Suprapubic skin (tissue), 4 donors: ENCODE measurements at places on chromosomes 4 and X.

- DNase-seq, result no peak
Measured at GRCh38 chrX:41236629-41237028, 97.3 kb upstream of the DDX3X start.

GRCh38 chrX:21176921-21177571 lies 197.2 kb upstream of the CNKSR2 start:
- DNase-seq, result no peak

DNA sequence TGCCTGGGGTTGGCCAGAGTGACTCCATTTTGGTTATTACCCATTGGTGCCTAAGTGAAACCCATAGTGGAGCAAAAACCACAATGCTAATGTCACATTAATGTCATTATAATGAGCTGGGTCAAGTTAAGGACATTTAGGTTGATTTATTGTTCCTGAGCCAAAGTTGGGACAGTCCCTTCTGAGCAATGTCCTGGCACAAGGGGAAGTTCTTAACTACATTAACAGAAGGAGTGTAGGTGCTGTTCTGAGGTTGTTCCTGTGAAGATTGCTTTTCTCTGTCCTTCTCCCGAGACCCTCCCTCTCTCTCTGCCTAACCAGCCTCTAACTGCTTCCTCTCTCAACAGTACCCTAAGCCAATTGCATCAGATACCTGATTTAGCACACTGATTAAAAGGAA lies 1956.8 kb upstream of the PCDH10 start:
- DNase-seq, result no peak

GRCh38 chr4:102869569-102870197 lies 891 bp downstream of the CISD2 start:
- DNase-seq, result no peak

DNA sequence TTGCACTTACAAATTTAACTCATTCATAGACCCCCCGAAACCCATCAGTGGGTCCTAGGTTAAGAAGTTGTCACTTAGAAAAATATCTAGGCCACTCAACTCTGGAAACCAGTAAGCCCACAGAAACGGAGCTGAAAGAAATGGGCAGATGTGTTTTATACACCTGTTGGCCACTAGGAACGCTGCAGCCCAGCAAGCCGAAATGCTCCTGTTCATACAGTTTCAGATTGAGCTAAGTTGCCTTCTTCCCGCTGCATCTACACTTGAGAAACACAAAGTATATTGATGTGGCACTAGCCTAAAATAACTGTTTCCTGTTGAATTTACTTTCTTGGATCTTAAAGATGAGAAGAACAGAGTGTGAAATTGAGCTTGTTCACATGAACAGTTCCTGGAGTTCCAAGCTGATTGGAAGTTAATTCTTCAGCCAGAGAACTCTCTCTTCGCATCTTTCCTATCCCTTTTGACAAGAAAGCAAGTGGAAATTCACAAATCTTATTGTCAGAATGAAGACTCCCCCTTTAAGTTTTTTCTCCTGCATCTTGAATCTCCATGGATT lies 174.1 kb downstream of the RBMX2 start:
- DNase-seq, result no peak

DNA sequence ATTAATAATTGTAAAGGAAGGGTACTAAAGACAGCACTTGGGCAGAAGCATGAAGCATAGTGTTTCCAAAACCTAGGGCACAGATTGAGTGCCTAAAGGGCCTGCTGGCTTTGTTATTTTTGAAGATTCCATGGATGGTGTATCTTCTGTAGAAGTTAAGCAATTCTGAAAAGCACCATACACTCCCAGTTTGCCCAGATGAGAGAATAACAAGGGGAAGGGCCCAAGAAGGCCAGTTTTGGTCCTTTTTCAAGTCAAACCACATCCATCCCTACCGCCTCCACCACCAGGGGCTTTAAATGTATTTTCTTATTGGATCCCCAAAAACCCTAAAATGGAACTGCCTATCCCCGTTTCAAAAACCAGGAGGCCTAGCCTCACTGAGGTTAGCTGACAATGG lies 17.2 kb downstream of the SCARB2 start:
- DNase-seq, result no peak

DNA sequence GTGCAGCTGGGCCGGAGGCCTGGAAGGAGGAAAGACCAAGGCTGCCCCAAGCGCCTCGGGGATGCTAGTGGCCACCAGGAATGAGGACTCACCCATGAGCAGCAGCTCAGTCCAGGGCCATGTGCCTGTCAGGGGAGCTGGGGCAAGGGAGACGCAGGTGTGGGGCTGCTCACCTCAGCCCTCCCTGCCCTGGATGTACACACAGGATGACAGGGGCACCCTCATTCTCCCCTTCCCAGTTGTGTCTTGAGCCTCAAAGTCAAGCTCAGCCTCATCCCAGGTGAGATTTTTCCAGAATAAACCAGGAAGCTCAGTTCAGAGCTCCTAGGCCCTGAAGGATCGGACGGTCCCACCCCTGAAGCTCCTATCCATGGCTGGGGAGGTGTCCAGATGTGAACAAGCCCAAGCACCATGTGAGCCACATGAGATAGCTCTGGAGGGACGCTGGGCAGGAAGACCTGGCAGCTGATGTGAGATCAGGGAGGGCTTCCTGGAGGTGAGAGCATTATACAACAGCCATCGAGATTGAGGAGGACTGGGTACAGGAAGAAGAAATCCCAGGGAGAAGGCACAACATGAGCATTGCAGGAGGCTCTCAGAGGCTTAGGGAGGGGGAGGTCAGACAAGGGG lies 23.0 kb downstream of the HTRA3 start:
- peak; percentile 69 for DNase-seq

GRCh38 chrX:30957753-30958152 lies 68.7 kb upstream of the TAB3 start:
- DNase-seq, result no peak

DNA sequence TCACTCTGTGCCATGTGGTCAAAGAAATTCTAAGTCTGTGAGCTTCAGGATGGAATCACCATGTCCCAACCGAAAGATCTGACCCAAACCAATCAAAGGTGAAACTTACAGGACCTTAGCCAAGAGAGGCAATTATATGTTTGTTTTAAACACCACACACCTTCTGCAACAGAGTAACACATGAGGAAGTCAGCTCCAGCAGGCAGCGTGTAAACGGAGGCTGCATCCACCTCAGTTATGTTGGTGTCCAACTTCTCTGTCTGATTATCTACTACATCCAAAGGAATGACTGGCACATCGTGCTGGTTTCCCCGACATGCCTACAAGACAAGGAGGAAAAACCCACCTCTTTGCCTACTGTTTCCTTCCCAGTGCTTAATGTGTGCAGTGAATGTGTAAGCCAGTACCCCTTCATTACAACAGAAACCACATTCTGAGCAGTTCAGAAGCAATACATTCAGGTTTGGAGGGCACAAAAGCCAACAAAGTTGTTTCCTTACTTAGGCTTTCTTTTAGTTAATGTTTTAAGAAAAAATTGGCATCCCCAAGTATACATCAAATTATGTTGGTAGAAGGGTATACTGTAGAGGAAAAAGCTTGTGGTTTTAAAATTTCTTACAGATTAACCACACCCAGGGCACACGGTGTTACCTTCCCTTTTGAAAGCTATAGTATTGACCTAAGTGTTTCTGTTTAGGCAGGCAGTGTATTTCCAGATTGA lies 12.4 kb downstream of the CASP6 start:
- no peak for DNase-seq

- DNase-seq, result no peak
Measured at GRCh38 chr4:128163177-128164117, 102.3 kb downstream of the LARP1B start.

DNA sequence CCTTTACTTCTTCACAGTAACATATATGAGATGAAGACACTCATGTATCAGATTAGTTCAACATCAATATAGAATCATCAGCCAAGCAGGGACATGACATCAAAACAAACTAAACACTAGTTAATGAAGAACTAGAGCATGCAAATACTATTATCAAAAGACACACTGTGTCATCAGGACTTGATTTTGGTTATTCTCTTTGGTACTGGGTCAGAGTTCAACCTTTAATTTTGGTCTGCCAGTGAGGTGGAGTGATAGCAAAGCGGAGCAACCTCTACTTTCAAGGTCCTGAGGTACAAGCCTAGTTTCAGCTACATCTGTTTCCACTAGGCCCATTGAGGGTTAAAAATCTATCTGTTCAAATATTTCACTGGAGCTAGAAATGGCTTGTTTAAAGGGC lies 70.5 kb downstream of the TEX13A start:
- no peak for DNase-seq

GRCh38 chr4:8558080-8558960 lies 21.9 kb upstream of the GPR78 start:
- no peak for DNase-seq

- DNase-seq, result no peak
Measured at GRCh38 chr4:184310171-184310567, 92.5 kb upstream of the ENPP6 start.

- DNase-seq, result no peak
Measured at GRCh38 chr4:174708381-174708780, 120.7 kb downstream of the GLRA3 start.

- DNase-seq, result no peak
Measured at GRCh38 chr4:185909972-185910371, 98.0 kb upstream of the SORBS2 start.

GRCh38 chrX:109440475-109440874 lies 41.4 kb downstream of the GUCY2F start:
- no peak for DNase-seq

DNA sequence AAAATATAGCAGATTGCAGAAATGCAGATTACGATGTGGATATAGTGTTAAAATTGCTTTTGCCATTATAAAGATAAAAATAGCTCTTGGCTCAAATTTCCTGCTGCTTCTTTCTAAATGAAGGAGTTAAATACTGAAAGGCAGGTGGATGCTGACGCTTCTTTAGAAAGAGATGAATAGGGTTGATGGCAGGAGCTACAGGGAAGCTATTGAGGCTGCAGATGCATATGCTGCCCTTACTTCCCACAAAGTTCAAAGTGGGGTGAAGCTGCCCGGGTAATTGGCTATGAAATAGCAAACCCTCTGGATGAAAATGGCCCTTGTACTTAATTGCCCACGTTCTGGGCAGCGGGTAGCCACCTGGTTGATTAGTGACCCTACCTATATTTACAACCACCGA lies 379.5 kb downstream of the ZIC3 start:
- no peak for DNase-seq

GRCh38 chrX:48800574-48801279 lies 1.1 kb upstream of the HDAC6 start:
- DNase-seq, result no peak

GRCh38 chrX:150062292-150063137 lies 124.2 kb upstream of the EOLA2 start:
- no peak for DNase-seq
